ENCODE measurements at places on chromosomes 16 and 17.
A peak's percentile ranks its signal among the peaks of the same experiment; 100 is the strongest.

- peak; percentile 17 for DNase-seq
These were observed 27.9 kb upstream of the CPHXL start for GRCh38 chr16:75754141-75754540.

- no peak for DNase-seq
These were observed at the start of gene DNAI2 for GRCh38 chr17:74274060-74274708. TSS of gene DNAI2 (plus strand) at chr17:74274234. CDS start at chr17:74281818, 7,584 bp downstream.

GRCh38 chr17:78146881-78147280 is 696 bp downstream of the C17orf99 start:
- DNase-seq, result no peak

GRCh38 chr17:34305606-34306005 is 13.6 kb upstream of the CCL8 start:
- DNase-seq, result no peak

- DNase-seq, result no peak
These were observed 581 bp downstream of the CD68 start for GRCh38 chr17:7579834-7580603.

- DNase-seq, result no peak
These were observed 8.4 kb upstream of the GAA start for GRCh38 chr17:80092959-80093358.

GRCh38 chr16:28078261-28078660 is 14.7 kb upstream of the GSG1L start:
- DNase-seq, result no peak

GRCh38 chr17:77704048-77704815 is 254.3 kb upstream of the TNRC6C start:
- DNase-seq, result no peak

DNA sequence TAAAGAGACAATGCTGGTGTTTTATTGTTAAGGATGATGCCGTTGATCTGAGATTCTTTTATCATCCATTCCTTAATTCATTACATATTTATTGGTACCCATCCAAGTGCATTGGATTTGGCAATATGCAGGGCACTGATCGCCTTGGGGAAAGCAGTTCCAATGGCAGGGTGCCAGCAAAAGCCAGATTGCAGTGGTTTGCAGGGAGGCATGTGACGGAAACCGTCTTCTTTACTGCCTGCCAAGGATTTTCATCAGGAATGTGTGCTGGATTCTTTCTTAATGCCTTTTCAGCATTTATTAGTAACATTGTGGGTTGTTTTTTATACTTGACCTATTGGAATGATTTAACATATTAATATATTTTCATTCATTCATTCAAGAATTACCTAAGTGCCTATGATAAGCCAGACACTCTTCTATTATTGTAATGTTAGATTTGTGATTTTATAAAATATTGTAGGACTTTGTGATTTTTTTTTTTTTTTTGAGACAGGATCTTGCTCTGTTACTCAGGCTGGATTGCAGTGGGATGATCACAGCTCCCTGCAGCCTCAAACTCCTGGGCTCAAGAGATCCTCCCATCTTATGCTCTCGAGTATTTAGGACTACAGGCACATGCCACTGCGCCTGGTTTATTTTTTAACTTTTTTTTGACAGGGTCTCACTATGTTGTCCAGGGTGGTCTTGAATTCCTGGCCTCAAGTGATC is 93.4 kb upstream of the TNRC6A start:
- DNase-seq, result peak; percentile 89

GRCh38 chr17:1997927-1998742 is 27.0 kb downstream of the RTN4RL1 start:
- no peak for DNase-seq

DNA sequence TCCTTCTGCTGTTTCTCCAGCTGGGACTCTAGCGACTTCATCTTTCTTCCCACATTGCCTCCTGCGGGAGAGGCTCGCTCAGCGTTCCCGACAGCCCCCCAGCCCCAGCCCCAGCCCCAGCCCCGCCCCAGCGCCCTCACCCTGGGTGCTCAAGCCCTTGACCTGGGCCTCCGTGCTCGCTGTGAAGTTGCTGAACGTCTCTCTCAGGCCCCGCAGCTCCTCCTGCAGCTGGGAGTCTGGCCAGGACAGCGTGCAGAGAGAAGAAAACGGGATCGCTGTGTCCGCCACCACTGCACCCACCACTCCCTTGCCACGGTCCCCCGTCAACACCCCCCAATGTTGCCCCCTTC is 2.4 kb downstream of the ASGR1 start:
- no peak for DNase-seq

GRCh38 chr17:48055531-48056245 is 7.5 kb downstream of the NFE2L1 start:
- DNase-seq, result peak; percentile 16

- DNase-seq, result peak; percentile 25
These were observed 24.9 kb upstream of the MYH2 start for GRCh38 chr17:10574324-10574723.

- peak; percentile 36 for DNase-seq
These were observed at the start of gene TNFSF12 for GRCh38 chr17:7548585-7549400. TSS of gene TNFSF12 (plus strand) at chr17:7549058. CDS start at chr17:7549154, 96 bp downstream.

- no peak for DNase-seq
These were observed 7.2 kb upstream of the CACNG4 start for GRCh38 chr17:66957343-66957742.

GRCh38 chr17:80962356-80963329 is 29.0 kb upstream of the CHMP6 start:
- DNase-seq, result no peak

GRCh38 chr16:21262779-21263639 is 15.1 kb downstream of the CRYM start:
- DNase-seq, result no peak

- peak; percentile 72 for DNase-seq
These were observed 265.9 kb downstream of the SOX9 start for GRCh38 chr17:72386619-72387237.

- peak; percentile 75 for DNase-seq
These were observed 253.2 kb downstream of the PRKCA start for GRCh38 chr17:66555605-66556004.

DNA sequence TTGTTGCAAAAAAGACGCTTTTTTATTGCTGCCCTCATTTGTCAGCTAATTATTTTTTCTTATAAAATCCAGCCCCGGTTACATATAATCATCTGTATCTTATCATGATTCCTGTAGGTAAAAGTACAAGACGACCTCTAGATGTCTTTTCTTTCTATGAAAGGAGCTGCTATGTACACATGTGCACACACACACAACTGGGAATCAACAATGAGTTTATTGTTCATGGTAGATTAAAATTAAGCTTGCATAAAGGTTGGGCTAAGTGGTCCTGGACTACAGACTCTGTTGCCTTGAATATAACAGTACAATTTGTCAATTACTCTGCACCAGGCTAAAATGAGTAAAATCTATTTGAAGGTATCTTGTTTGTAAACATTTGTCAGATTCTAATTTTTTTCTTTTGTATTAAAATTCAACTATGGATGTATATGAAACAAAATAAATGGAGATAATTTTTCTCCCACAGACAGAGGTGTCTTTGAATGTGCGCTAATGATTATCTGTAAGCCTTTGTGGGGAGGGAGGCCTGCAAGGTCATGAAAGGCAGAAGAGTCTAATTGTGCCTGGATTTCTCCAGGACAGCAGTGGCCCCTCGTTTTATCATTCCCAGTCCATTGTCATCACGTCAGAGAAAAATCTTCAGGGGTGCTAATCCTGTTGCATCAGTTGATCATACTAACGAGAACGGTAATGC is 13.4 kb downstream of the C17orf58 start:
- no peak for DNase-seq
